ENCODE measurements at places on chromosomes 13 and 19.

- DNase-seq: no peak
Measured at GRCh38 chr19:19966862-19967261, 66.1 kb downstream of the ZNF93 start.

- DNase-seq: no peak
Measured at GRCh38 chr13:112259511-112259910, 116.6 kb upstream of the SPACA7 start.

DNA sequence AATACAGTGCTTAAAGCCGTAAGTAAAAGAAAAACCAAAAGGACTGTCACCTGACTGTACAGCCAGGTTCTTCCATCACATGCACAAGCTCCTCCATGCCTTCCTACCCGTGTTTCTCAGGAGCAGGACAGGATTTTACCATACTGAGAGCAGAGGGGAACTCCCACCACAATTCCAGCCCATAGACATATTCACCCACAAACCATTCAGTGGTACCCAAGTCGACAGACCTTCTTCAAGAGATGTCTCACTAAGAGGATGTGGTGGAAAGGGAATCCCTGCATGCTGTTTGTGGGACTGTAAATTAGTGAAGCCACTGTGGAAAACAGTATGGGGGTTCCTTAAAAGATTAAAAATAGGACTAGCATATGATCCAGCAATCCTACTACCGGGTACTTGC lies 66.9 kb upstream of the DOCK9 start:
- DNase-seq: no peak

DNA sequence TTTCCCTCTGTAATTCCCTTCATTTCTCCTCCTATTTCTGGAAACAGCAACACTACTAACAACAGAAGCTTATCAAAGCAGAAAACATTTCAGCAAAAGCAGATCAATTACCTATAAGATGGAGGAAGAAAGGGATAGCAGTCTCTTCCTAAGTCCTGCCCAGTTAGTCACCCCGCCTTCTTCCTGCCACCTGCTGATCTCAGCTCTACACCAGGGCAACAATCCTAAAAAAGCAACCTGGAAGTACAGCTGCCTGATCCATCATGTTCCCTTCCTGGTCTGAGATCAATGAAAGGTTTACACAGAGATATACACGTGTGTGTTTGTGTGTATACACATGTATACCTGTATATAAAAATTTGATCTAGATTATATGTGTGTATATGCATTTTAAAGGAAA lies 59.4 kb downstream of the TSC22D1 start:
- no peak for DNase-seq

GRCh38 chr13:57760951-57761350 lies 129.4 kb downstream of the PCDH17 start:
- no peak for DNase-seq

GRCh38 chr13:30732046-30732390 lies 3.3 kb upstream of the ALOX5AP start:
- no peak for DNase-seq

DNA sequence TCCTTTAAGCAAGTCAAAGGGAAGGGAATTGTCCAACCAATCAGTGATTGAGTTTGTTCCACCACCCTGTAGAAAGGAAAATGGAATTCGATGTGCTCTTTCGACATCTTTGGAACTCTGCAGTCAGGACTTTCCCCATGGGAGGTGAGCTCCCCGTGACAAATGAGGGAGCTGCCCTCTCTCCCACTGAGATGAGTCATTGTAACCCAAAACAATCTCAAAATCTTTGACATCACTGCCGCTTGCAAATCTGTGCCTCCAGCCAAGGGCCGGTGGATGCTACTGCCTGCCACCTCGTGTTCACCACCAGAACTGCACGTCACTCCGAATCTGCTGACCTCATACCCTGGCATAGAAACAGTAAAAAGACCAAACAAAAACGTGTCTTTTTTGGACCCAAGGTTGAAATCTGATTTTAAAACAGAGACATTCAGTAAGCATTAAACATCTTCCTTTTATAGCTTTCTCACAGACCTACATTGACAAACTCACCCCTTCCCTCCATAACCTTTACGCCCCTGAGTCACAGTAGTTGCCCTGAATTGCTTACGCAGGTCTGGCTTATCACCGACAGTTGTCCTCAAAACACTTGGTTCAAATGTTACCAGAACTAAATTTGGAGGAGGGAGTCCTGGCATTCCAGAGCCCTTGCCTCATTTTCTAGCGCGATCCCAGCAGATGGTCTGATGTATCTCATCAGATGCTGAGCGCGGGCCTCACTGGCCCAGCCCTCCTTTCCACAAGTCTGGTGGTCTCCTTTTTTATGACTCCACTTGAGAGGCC lies 105.2 kb downstream of the COL4A2 start:
- peak; percentile 83 for DNase-seq

Measured in globus pallidus (tissue), 1 donor.